ENCODE measurements at places on chromosomes 3 and 15.

GRCh38 chr3:156330415-156330814, 210.0 kb downstream of the KCNAB1 start:
- no peak for DNase-seq

- no peak for DNase-seq
These were observed 1121.5 kb downstream of the NAALADL2 start for GRCh38 chr3:175980486-175981090.

GRCh38 chr15:87293031-87293430, 963.5 kb downstream of the NTRK3 start:
- no peak for DNase-seq

GRCh38 chr15:87944691-87945090, 311.8 kb downstream of the NTRK3 start:
- no peak for DNase-seq

DNA sequence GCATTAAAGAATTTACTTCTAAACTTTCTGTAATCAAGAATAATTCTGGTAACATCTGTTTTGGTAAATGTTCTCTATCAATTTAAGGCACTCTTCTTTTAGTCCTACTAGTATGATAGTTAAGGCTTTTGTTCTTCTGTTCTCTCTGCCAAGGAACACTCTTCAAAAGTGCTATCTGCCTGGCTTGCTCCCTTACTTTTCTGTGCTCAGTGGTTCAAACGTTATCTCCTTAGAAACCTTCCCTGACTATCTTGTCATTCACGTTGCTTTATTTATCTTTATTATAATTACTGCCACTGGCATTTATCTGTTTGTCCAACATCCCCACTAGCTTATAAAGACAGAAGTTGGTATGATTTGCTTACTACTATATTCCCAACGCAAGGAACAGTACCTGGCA, 59.2 kb downstream of the RFX7 start:
- DNase-seq: no peak

DNA sequence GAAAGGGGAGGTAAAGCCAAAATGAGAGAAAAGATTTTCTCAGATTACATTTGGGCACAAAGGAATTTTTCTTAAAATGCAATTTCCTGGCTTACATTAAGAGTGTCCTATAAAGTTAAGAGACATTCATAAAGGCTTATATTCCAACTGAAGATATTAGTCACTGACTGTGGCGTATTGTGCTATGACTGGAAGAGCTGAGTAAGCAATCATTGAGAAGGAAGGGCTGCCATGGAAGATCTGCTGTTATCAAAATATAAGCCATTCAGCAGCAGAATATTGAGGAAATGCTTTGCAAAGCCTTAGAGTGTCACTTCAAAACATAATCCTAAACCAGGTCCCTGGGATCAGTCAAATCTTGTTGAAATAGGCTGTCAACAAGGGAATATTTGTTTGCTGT, 593.9 kb downstream of the TUSC7 start:
- no peak for DNase-seq

DNA sequence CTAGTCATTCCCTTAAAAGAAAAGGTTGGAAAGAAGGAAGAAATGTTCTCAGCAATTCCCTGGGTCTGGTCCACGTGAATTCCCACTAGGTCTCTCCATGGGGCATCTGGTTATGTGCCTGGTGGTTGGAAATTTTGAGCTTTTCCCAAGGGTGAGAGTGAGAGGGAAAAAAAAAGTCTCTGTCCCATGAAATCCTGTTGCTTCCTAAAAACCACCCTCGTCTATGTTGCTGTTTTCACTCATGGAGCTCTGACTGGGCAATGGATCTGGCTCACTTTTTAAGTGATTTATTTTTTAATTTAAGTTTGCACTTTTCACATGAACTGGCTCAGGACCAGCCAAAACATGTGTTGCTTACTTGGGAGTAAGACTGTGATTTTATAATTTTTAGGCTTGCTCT, 190.1 kb downstream of the CHST2 start:
- no peak for DNase-seq

- no peak for DNase-seq
These were observed 18.3 kb downstream of the MYL3 start for GRCh38 chr3:46844881-46845312.

- DNase-seq: no peak
These were observed 35.6 kb upstream of the SPTSSB start for GRCh38 chr3:161406594-161407555.

DNA sequence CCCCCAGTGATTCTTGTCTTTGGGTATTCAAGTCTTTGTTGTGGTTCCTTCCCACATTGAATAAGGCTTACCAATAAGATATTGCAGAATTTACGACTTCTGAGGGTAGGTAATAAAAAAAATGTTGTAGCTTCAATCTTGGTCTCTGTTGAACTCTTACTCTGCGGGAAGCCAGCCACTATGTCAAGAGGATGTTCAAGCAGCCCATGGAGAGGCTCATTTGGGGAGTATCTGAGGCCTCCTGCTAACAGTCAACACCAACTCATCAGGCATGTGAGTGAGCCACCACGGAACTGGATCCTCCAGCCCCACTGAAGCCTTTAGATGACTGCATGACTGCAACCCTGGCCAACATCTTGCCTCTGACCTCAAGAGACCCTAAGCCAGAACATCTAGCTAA, 3.2 kb upstream of the TBC1D23 start:
- DNase-seq: no peak

GRCh38 chr3:133125171-133125570, 87.0 kb downstream of the TMEM108 start:
- no peak for DNase-seq

DNA sequence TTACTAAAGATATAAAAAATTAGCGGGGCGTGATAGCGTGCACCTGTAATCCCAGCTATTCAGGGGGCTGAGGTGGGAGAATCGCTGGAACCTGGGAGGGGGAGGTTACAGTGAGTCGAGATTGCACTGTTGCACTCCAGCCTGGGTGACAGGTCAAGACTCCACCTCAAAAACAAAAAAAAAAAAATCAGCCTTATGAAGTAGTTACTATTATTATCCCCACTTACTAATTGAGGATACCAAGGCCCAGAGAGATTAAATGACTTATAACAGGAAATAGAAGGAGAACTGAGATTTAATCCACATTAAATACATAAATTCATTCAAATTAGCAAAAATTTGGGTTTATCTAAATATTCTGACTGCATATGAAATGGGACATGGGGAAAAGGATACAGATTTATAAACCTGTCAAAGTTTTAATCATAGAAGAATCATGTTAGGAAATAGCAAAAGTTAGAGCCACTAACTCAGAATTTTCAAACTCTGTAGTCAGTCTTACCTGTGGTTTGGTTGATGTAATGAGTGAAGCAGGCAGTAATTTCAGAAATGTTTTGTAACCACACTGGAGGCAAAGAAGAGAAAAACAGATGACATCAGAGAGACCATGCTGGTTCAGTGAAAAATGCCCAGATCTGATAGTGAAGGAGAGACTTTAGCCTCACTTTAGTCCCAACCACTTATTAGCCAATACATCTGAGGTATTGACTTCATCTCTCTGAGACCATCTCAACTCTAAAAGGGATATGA, 25.0 kb upstream of the ACAP2 start:
- no peak for DNase-seq

GRCh38 chr15:29765898-29766527, 56.3 kb downstream of the TJP1 start:
- DNase-seq: no peak

DNA sequence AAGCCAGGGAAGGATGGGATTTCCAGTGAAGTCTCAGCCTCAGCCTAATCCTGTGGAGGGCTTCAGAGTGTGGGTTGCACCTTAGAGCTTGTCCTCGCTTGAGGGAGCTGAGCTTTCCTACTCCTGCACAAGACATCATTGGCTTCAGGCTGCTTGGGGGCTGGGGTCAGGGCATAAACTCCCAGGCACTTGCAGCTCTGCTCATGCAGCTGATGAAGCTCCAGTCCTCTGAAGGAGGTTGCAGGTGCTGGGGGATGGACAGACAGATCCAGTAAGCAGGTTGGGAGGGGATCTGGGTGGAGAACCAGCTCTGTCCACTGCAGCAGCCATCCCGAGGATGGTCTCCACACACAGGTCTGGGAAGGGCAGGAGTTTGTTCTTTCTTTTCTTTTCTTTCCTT, 19.4 kb upstream of the POLG start:
- no peak for DNase-seq

- DNase-seq: no peak
These were observed 222.0 kb downstream of the P3H2 start for GRCh38 chr3:189898559-189899153.

DNA sequence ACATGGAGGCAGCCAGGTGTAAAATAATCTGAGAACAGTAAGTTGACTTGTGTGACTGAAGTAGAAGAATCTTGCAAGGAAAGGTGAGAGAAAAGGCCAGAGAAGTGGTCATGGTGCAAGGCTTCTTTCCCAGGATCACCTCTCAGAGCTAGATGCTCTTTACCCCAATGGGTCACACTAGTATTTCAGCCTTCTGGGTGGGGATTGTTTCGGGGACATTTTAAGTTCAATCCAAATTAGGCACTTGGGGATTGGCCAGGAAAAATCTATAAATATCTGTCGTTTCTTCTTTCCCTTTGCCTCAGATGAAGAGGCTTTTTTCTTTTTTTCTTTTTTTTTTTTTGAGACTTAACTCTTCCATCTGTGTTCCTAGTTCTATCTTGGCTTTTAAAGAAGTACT, 188.0 kb downstream of the KLHL25 start:
- DNase-seq: no peak

GRCh38 chr3:19105826-19106225, 42.5 kb upstream of the KCNH8 start:
- no peak for DNase-seq

DNA sequence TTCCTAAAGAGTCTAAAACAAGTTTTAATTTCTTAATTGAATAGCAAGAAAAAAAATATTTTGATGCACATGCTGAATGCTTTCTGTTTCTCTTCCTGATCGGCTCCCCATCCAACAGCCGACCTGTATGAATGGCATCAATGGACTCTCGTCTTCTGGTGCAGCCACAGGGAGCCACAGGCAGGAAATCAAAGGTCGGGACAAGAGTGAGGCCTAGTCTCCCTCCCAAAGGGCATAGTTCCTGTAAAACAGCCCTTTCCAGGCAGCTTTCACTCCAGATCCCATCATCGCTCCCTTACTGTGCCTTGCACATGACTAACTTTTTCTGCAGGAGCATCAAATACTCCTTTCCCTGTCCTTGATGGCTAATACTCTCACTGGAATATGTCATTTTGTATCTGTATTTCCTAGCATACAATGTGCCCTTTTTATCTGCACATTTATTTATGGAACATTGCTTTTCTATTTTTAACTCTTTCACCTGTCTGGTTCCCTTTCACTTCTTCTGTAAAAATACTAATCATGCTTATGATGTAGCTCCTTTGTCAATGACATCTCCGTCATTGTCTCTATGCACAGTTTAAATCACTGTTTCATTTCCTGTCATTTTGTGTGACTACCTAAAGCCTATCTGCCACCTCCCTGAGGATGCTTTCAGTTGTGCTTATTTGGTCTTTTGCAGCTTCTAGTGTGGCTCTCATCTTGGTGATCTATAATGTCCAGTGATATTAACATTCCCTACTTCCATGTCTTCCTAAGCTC, 326.2 kb downstream of the CTNNB1 start:
- no peak for DNase-seq

- DNase-seq: no peak
These were observed 177.3 kb downstream of the OTOL1 start for GRCh38 chr3:161673866-161674265.

- DNase-seq: no peak
These were observed 294.1 kb downstream of the NTRK3 start for GRCh38 chr15:87962428-87962827.

DNA sequence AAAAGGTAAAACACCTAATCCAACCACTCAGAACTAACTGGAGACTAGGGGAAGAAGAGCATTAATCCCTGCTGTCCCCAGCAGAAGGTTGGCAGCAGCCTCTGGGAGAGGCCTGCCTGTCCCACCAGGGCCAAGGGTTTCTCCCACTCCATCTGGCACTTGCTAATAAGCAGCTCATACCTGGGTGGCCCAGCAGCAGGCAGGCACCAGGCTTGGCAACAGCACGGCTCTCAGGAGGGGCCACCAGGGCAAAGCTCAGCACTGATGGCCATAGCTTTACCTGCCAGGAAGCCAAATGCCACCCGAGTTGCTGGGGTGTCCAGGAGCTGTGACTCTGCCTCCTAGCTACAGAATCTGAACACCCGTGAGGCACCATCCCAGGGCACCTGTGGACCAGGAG, 58.3 kb downstream of the BOC start:
- no peak for DNase-seq

GRCh38 chr3:75342425-75342824, 321.7 kb upstream of the FRG2C start:
- no peak for DNase-seq

DNA sequence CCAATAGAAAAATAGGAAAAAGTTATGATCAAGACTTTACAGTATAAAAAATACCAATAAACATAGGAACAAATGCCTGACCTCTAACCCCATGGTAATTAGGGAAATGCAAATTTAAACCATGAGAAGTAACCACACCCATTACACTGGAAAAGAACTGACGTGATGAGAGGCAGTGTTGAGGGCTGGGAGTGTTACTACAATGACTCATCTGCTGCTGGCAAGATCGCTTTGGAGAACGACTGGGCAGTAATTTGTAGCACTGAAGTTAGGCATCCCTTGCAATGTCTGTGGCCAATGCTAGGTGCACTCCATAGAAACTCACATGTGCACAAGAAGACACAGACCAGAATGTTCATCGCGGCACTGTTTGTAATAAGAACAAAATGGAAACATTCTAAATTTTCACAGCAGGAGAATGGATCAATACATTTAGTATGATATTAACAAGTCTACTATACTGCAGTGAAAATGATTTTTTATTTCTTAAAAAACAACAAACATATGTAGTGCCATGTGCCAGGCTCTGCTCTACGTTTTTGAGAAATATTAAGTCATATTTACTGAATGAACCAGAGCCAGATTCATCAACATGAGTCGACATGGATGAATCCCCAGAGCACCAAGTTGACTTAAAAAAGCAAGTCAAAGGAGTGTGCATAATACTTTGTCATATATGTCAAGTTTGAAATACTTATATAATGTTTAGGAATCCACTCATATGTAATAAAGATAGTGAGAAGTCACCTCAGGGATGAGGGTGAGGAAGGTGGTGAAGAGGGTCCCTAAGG, 37.6 kb upstream of the EPHB3 start:
- no peak for DNase-seq

DNA sequence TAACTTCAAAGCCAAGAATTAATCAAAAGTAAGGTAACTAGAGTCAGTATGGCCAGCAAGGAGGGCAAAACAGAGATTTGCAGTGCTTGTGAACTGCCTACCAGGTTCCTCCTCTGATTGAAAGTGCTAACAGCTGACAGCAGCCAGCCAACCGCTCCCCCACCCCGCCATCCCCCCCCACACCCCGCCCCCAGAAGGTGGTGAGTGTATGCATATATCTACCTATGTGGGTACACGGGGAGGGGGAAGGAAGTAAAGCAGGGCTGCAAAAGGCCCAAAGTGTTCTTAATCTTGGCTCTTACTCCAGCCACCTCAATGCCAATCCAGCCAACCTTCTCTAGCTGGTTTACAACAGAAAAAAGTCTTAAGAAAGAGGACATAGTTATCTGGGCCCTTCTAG, 50.7 kb downstream of the RAF1 start:
- no peak for DNase-seq

- DNase-seq: no peak
These were observed 755.9 kb upstream of the LMCD1 start for GRCh38 chr3:7745711-7746110.

GRCh38 chr3:38620236-38620635, 29.3 kb downstream of the SCN5A start:
- no peak for DNase-seq
